Retinal pigment epithelial cell (primary cell): ENCODE measurements at places on chromosomes 12 and 14.

GRCh38 chr14:20612403-20612802 is 21.2 kb upstream of the RNASE12 start:
- no peak for DNase-seq

GRCh38 chr14:89033756-89034155 is 209.3 kb downstream of the TTC8 start:
- no peak for DNase-seq

DNA sequence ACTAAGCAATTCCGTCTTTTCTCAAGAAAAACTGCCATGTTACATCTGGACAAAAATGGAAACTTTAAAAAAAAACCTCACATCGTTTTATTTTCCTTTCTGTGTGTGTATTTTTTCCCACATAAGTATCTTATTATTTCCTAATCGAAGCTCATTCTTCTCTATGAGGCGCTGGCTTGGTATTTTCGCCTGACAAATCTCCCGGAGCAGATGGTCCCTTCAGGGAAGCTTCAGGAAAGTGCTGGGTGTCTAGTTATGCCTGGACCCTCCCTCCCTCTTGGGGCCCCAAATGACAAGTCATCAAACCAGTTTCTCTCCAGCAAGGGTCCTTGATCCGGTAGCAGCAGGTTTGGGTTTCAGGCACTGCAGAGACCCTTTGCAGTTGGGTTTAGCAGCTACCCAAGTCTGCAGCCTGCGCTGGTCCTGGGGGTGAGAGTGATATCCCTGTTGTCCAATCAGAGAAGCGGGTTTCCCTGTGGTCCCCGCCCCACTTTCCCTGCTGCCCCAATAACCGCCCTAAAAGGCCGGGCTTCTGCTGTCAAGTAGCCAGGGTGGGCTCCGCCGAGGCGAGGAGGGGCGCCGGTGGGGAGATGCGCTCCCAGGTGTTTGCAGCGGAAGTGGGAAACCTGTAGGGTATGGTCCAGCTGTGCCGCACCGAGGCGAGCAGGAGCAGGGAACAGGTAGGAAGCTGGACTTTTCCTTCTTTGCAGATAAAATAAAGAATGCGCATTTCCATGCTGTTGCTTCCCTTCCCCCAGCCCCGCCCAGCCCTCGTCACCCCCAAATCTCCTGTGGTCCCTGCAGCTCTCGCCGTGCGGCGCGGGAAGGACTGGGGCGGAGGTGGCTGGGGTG is at the start of gene CNTN1:
CNTN1 (plus strand) TSS at position 527 of the 852 bp plus-strand sequence.
- DNase-seq: peak; percentile 32

DNA sequence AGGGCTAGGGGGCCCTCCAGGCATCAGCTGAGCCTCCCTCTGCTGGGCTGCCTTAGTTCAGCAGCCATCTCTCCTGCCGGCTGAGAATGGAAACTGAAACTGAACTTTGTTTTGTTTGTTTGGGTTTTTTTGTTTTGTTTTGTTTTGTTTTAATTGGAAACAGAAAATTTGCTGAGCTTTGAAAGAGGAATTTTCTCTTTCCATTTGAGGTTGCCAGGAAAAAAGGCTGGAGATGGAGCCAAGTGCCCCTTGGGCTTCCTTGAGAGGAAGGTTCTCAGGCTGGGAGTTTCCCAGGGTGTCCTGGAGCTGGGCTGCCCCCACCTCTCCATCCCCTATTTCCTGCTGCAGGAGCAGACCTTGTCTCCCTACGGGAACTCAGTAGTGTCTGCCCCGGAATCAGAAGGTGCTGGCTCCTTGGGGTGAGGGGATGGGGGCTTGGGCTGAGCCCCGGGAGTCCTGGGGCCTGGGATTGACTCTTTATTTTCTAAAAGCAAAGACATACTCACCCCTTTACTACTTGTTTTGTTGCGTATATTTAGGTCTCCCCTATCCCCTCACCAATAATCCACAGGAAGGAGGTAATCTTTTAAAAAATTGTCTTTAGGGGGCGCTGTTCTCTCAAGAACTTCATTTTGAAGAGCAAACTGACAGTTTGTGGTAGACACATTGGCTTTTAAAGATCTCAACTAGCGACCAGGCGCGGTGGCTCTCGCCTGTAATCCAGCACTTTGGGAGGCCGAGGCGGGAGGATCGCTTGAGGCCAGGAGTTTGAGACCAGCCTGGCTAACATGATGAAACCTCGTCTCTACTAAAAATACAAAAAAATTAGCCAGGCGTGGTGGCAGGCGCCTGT is 21.3 kb upstream of the OASL start:
- no peak for DNase-seq
